Muscle of leg (tissue), 16 donors: ENCODE measurements at places on chromosomes 2 and 18. TPM values are rescaled to one million over a fixed set of nuclear protein-coding genes. Genes with fewer than 3 reads are reported as not detected.

Gene C2orf80
- polyA plus RNA-seq: not detected

GRCh38 chr18:10590412-10590811, 64.6 kb downstream of the NAPG start:
- DNase-seq: no peak

GRCh38 chr2:24771764-24772586, 21.2 kb downstream of the PTRHD1 start:
- DNase-seq: no peak

GRCh38 chr2:12967804-12968203, 251.1 kb downstream of the TRIB2 start:
- DNase-seq: no peak

Gene UGT1A10
- not detected for polyA plus RNA-seq

GRCh38 chr2:57126410-57126809, 920.2 kb upstream of the VRK2 start:
- no peak for DNase-seq

- DNase-seq: no peak
Observed at GRCh38 chr2:192634557-192634956, 439.8 kb upstream of the TMEFF2 start.
